ENCODE measurements at places on chromosomes 7 and 10. TPM values are rescaled to one million over a fixed set of nuclear protein-coding genes. Genes with fewer than 3 reads are reported as not detected.

The SEPTIN14 gene
- not detected for total RNA-seq

The RSU1 gene
- 82.2 TPM for total RNA-seq

The C7orf57 gene
- total RNA-seq, result not detected

The IGFBP3 gene
- 763 TPM for total RNA-seq

The TDRD1 gene
- 0.53 TPM for total RNA-seq

The C1QL3 gene
- not detected for total RNA-seq

The INSYN2A gene
- not detected for total RNA-seq

The TFEC gene
- 1.3 TPM for total RNA-seq

The CCDC136 gene
- 0.64 TPM for total RNA-seq

The CUZD1 gene
- not detected for total RNA-seq

The VGF gene
- total RNA-seq, result not detected

The GRID2IP gene
- not detected for total RNA-seq

The CYP3A7 gene
- not detected for total RNA-seq

The AGMO gene
- total RNA-seq, result not detected

The STOX1 gene
- 0.11 TPM for total RNA-seq

The GNAI1 gene
- total RNA-seq, result 8.7 TPM

The WDFY4 gene
- total RNA-seq, result 33.8 TPM

The SORCS1 gene
- not detected for total RNA-seq

The PTPRE gene
- 14.5 TPM for total RNA-seq

The PTF1A gene
- total RNA-seq, result not detected
